ENCODE measurements at places on chromosomes 7 and 10.

- DNase-seq = no peak
These were observed 87.8 kb downstream of the GPAM start for GRCh38 chr10:112095731-112096130.

DNA sequence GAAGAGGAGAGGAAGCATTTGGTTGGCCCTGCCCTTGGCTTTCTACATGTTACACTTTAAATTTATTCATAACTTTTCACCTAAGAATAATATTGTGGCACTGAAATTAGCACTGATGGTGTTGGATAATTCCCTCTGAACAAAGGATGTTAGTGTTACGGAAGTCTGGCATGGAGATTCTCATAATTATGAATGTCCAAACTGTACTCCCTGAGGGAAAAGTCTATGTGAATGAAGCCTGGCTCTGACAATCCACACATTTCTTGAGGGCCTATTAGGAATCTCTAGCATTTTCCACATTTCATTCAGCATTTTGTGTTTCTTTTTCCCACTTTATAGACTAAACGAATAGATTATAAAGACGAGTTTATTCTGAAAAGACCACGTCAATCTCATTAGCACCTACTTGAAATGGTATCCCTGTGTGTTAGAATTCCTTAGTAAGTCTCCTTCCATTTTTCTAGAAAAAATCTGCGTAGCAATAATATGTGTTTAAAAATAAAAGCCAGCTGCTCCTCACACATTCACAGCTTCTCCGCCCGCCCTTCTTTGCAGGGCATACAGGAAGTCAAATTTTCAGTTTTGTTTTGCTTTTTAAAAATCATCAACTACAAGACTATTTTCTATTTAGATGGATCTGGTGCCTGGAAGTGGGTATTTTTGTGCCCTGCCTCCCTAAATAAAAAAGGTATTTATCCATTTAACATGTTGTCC, 131.8 kb upstream of the PALS2 start:
- DNase-seq = no peak

GRCh38 chr10:110073896-110074295, 66.1 kb downstream of the ADD3 start:
- no peak for DNase-seq

GRCh38 chr7:155754165-155754564, 58.1 kb downstream of the SHH start:
- DNase-seq = no peak

- DNase-seq = no peak
These were observed 30.0 kb upstream of the SRGN start for GRCh38 chr10:69057951-69058297.

- DNase-seq = no peak
These were observed 121.0 kb downstream of the KCNMA1 start for GRCh38 chr10:77516575-77516974.

DNA sequence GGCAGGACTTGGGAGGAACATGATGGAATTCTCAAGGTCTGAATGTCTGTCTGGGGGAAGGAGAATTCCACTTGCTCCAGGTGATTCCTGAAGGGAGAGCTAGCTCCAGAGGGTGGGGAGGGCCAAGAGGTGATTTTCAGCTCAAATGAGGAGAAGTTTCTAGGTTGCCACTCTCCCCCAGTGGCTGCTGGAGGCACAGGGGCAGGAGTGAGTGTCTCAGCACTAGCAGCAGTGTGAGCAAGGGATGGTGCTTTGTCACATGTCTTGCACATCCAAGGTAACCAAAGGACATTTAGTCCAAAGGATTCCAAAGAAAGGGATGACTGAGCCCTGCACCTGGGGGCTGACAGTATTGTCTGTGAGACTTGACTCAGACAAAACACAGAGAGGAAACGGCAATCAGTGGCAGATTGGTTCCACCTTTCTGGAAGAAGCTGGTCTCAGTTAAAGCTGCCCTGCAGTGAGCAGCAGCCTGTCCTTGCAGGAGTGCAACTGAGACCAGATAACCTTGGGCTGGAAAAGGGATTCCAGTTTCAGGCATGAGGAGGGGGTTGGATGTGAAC, 51.2 kb upstream of the PCBD1 start:
- no peak for DNase-seq

DNA sequence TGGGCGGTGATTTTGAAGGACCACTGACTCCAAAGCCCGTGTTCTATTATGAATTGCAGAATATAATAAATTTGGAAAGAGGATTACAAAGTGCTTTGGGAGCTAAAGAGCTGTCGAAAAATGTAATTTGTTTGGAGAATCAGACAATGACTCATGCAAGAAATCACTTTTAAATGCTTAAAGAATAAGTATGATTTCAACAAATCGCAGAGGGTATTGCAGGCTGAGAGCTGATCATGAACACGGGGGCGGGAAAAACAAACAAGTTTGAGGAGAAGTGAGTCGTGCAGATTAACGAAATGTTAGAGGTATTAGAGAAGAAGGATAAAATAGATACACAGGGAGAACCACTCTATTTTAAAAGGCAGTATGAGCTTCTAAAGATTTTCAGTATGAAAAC, 4.9 kb upstream of the HACD1 start:
- no peak for DNase-seq

- DNase-seq = no peak
These were observed 696.7 kb downstream of the LRMDA start for GRCh38 chr10:76127984-76128589.

DNA sequence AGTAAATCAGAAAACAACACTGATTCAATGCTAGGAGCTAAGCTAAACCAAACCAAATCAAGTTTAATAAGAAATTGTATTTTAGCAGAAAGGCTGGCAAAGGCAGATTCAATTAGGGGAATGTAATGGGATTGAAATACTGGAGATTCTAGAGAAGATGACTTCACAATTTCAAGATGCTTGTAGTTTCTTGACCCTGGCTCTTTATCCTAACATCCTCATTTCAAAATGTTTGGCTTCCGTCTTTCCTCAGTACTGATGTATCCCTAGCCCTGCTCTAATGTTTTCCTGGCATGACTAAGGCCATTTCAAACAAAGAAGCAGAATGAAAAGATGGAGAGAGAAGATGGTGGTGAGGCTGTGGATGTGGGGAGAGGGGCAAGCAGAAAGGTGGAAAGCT, 2.7 kb upstream of the JCAD start:
- no peak for DNase-seq

GRCh38 chr7:140625908-140626868, 14.4 kb downstream of the DENND2A start:
- no peak for DNase-seq

DNA sequence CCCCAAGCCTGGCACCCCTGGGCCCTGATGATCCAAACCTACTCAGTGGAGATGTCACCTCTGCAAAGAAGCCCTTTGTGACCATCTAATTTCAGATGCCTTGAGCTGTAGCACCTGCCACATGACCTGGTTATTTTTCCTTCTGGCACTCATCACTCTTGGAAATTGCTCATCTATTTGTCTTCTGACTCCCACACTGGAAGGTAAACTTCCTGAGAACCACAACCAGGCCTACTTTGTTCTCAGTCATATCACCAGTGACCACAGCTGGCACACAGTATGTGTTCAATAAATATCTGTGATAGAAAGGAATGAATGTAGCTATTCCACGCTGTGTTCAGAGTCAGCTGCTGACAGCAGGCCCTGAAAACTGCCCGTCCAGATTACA, 97.1 kb downstream of the SH3PXD2A start:
- DNase-seq = no peak

- peak; percentile 44 for DNase-seq
These were observed 25.3 kb downstream of the GARIN1A start for GRCh38 chr7:128697302-128697905.

GRCh38 chr10:128927497-128928161, 539.4 kb upstream of the MGMT start:
- DNase-seq = no peak

GRCh38 chr10:93818086-93818485, 60.4 kb downstream of the LGI1 start:
- DNase-seq = no peak

DNA sequence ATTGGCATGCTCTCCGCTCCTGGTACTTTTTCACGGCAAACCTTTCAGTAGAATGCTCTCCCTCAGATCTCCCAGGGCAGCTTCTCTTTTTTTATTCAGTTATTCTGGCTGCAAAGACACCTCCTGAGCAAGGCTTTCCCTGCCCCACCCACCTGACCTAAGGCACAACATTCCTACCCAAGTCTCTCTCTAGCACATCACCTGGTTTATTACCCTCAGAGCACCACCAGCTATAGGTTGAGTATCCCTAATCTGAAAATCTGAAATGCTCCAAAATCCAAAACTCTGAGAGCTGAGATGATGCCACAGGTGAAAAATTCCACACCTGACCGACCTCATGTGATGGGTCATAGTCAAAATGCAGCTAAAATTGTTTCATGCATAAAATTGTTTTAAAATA, 99.6 kb downstream of the GLI3 start:
- DNase-seq = no peak

DNA sequence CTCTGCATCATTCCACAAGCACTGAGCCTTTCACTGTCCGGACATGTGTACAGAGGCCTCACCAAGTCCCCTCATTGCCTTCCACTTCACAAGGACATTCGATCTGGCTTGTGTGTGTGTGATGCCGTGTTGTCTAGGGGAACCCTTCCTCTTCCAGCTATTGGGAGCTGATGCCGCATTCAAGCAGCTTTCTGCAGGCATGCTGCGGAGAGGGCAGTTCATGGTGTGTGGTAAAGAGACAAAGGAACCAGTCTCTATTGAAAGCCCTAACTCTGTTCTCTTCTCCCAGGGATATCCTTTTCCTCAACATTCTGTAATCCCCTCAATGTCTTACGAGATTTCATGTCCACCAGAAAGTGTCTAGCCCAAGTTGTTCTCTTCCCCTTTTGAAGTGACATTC, 141.6 kb downstream of the ALOX5 start:
- DNase-seq = no peak

DNA sequence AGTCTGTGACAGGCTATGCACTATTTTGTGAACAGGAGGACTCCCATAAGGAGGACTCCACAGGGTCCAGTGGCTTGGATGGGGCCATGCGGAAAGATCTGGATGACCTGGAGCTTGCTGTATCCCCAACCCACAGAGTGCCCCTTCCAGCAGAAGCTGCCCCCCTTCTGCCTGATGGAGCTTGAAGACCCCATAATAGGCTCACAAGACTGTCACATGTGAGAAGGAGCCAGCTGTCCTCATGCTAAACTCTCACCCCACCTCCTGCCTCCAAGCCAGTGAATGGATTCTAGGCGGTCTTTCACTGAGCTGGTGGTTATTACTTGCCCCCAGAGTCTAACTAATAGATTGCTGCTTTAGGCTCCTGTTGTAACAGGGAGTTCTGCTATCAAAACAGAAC, 79.1 kb downstream of the XRCC2 start:
- no peak for DNase-seq

DNA sequence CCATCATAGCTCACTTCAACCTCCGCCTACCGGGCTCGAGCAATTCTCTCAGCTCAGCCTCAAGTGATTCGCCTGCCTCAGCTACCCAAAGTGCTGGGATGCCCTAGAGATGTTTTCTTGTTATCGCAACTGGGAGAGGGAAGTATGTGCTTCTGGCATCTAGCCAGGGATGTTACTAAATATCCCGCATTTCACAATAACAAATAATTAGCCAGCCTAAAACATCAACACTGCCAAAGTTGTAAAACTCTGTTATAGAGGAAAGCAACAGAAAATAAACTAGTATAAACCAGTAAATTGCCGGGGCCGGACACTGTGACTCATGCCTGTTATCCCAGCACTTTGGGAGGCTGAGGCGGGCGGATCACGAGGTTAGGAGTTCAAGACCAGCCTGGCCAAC, 7.2 kb downstream of the INA start:
- DNase-seq = no peak

DNA sequence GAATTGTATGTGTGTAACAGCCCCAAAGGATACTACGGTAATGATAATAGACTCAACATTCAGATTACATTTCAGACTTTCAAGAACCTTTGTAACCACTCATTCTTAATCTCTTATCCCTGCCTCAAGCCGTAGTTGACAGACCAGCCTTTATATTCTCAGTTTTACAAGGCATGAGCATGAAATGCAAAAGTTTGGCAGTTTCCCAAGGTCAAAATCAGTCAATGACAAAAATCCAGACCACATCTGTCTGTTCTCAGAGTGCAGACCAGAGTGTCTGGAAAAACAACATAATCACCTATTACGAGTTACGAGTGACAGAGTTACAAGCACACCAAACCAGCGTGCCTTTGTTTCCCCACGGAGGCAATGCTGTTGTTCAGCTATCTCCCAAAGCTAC, 178.6 kb upstream of the LRGUK start:
- no peak for DNase-seq

DNA sequence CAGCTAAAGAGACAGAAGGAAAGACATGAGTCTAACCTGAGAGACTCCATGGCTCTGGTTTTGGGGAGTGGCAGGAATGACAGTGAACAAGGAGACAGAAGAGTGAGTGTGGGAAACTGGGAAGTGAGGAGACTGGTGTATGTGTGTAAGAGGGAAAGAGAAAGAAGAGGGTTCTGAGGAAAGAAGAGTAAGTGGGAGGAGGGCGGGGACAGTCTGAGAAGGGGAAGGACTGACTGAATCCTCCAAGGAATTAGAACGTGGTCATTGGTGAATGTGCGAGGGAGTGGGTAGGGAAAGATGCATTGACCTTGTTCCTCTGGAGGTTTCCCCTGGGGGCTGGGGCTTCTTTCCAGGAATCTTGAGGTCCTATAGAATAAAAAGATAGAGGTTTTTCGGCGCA, 26.6 kb downstream of the WNT8B start:
- DNase-seq = no peak

DNA sequence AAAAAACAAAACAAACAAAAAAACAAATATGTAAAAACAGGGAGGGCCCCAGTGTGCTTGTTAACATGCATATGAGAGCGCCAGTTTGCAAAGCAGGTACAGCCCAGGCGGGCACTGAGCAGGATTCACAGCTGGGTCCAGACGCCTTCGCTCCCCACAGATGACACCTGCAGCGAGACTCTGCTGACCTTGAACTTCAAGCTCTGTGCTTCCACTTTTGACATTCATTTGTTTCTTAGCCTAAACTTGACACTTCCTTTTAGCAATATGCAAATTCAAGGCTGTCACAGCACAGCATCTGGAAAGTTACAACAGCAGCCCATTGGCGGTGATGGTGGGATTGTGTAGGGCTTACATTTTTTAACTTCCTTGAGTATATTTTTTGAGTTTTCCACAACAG, 88.8 kb upstream of the TNS3 start:
- DNase-seq = no peak

- no peak for DNase-seq
These were observed 2.3 kb downstream of the MDFIC start for GRCh38 chr7:114924038-114924712.

GRCh38 chr10:95389982-95390381, 99.2 kb upstream of the PDLIM1 start:
- DNase-seq = no peak

DNA sequence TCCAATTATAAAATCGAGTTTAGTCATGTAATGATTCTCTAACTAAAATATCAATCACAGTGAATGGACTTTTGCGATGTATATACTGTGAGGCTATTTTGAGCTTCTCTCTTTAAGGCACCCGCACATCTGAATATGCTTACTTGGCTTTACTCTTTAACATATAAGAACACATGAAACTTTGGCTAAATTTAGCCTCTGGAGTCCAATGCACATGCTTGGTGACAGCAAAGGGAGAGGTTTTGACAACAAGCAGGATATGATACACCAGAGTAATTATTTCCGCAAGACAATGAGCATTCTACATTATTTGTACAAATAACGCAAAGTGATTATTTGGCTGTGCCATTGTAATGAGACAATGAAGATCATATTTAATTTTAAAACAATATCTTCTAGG, 72.4 kb downstream of the ARID5B start:
- no peak for DNase-seq

Measured in CD8-positive, alpha-beta memory T cell (primary cell).